ENCODE measurements at places on chromosomes 6 and 20.

GRCh38 chr6:51648236-51648635 lies 439.2 kb downstream of the PKHD1 start:
- DNase-seq: no peak

DNA sequence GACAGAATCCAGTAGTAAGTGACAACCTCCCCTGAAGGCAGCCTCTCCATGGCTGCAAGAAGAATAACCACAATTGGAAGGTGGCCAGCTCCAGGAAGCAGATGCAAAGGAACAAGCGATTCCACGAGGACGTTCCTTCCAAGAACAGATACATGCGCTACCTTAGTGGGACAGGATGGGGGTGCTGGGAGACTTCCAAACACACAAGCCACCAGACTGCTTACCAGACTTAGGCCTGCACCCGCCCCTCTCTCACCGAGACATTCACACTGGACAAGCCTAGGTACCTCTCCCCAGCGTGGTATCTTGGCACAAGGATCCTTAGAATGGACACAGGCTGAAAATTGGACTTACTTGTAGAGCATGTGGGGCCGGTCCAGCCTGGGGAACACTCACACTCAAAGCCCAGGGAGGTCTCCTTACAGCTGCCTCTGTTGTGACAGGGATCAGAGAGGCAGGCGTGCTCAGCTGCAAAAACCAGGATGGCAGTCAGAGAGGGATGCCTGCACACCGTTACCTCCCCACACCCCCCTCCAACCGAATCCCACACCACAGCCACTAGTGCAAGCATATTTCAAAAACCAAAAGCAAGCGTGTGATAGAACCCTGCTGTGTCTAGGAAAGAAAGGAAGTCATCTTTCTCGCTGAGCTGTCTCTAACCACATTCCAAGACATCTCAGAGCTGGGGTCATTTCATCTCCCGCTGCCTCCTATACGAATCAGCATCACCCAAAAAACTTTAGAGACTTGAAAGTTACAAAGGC lies 22.4 kb downstream of the JAG1 start:
- DNase-seq: no peak

DNA sequence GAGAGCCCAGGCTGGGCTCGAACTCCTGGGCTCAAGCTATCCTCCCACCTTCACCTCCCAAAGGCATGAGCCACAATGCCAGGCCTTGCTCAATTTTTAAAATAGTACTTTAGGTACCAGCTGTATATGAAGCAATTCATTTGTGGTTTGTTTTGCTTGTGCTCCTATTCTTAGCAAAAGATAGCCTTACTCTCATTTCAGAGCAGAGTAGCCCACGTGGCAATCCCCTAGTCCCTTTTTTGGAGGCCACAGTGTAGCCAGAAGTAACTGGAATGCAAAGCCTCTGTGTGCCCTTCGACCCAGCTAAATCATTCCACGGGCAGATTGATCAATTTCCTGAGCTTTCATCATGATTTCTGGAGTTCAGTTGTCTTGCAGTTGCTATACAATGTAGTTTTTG lies 372.2 kb downstream of the NRN1 start:
- no peak for DNase-seq

GRCh38 chr6:130610303-130610702 lies 216.9 kb upstream of the SMLR1 start:
- DNase-seq: no peak

DNA sequence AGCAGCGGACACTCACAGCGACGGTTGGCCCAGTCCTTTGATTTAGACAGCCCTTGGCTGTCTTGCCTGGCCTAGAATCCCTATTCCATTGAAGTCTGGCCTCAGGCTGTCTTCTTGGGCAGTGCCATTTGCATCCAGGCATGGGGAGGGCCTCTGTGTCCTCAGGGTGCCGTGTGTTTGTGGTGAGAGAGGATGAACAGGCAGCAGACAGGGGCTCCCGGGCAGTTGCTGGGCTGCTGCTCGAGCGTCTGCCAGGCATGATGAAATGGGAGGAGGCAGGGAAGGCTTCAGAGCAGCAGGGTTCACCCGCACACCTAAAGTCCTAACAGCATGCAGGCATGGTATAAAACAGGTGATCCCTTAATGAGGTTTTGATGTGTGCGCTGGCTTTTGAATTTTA lies 126.9 kb downstream of the SOBP start:
- DNase-seq: no peak

- peak; percentile 64 for DNase-seq
Observed at GRCh38 chr6:101401792-101402621, 8.5 kb downstream of the GRIK2 start.

DNA sequence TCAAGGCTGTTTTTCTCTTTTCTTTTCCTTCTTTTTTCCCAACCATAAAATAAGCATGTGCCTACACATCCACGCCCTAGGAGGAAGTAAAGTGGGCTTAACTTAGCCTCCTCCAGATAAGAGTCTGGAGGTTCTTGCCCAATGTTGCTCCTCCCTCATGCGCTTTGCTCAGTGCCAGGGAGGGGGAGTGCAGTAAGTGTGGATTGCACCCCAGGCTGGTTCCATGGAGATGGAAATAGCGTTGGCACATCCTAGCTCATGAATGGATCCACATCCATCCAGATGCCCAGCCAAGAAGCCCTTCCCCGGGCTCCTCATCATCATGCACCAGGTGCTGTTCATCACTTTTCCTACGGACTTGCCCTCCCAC lies 58.2 kb downstream of the NEDD9 start:
- DNase-seq: no peak

GRCh38 chr6:144559865-144560593 lies 274.9 kb downstream of the UTRN start:
- no peak for DNase-seq

- no peak for DNase-seq
Observed at GRCh38 chr6:3230256-3230882, 2.9 kb upstream of the TUBB2B start.

DNA sequence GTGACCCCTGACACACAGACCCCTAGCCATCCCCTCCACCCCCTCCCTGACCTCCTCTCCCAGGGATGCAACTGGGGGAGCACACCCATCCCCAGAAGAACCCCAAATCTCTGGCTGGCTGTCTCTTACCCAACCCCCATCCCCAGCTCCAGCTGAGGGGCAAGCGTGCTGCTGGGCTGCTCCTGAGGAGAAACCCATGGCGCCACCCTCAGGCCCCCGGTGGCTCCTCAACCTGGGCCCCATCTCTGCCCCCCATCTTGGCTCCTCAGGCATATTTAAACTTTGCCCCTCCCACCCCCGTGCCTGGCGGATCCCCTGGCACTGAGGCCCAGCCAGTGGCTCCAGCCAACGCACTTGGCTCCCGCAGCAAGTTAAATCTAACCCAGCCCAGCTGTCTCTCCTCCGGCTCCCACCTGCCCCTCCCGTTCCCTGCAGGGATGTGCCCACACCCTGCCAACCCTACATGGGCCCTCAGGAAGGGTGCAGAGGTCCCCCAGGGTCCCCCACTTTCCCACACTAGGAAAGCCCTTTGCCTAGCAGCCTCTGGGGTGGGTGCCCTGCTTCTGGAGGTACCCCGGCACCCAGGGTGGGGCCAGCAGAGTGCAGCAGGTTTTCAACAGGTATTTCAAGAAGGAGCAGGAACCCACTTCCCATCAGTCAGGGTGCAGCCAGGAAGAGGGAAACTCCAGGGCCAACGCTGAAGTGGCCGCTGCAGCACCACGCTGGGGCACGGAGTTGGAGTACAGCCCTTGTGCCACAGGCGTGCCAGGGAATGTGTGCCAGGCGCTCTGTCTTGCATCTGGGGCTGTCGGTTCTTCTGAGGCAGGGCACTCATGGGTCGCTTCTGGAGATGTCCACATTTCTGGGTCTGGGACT lies 5.3 kb upstream of the OSBPL2 start:
- no peak for DNase-seq

- DNase-seq: no peak
Observed at GRCh38 chr6:160378218-160378617, 30.0 kb downstream of the SLC22A3 start.

DNA sequence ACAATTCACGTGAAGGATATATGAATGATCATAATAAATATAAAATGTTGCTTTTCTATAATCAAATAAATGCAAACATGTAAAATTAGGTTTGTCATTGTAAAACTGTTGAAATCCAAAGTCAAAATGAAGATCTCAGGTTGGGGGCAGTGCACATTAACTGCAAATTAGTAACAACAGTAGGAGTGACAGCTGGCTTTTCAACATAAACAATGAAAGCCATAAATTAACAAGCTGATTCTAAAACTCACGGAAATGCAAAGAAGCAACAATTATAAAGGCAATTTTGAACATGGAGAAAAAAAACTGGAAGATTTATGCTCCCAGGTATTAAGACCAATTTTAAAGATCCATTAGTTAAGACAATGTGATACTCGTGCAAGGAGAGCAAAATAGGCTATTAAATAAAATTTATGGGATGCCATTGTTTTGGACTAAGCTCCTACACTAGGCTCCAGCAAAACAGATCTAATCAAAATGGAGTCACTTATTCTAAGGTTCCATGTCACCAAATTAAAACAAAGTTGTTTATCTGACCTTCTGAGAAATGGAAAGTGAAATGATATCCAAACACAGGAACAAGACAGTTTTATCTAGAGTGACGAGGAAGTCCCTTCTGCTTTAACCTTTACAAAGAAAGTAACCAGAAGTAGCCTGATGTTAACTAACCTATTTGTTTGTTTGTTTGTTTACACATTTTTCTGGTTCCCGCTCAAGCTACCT lies 770.8 kb downstream of the EPHA7 start:
- peak; percentile 59 for DNase-seq

All from NCI-H524 (cell line).